ENCODE measurements at places on chromosomes 11 and 22. TPM values are rescaled to one million over a fixed set of nuclear protein-coding genes. Genes with fewer than 3 reads are reported as not detected.

Gene TUBA8
- 16.5 TPM for total RNA-seq

GRCh38 chr22:29201782-29202181 is 3.9 kb upstream of the EMID1 start:
- no peak for DNase-seq

GRCh38 chr11:70454197-70454767 is 56.0 kb downstream of the CTTN start:
- DNase-seq = no peak

Gene CD3D
- not detected for total RNA-seq

DNA sequence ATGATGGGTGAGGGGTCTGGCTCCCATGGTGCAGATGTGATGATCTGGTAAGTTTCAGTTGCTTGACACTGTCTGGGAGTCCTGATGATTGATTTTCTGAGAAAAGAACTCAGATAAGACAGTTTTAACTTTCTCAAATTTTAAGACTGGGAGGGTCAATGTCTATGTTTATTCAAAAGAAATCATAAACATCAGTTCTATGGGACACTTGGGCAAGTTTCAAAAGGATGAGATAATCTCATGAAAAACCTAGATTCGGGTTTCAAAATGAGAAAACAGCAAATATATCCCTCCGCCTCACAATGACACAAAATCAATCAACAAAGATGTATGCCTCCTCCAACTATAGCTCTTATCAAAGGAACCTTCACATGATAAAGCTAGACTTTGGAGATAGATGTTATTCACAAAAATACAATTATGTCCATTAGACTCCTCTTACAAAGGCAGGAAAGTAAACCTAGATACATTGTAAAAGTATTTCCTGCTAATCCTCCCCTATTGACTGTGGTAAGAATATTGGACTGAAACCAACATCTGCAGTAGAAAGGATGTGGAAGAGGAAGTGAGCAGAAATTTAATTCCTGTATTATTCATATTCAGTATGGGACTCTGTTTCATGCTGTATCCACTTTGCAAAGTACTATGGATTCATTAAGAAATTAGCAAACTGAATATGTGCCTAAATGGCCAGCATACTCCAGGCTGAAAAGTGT is 21.6 kb downstream of the SVIP start:
- DNase-seq = no peak

- DNase-seq = peak; percentile 84
Measured at GRCh38 chr11:59263225-59263894, 50.6 kb upstream of the MPEG1 start.

- no peak for DNase-seq
Measured at GRCh38 chr11:66419825-66420224, 1.0 kb upstream of the NPAS4 start.

- DNase-seq = no peak
Measured at GRCh38 chr11:34468209-34468841, 29.6 kb downstream of the CAT start.

DNA sequence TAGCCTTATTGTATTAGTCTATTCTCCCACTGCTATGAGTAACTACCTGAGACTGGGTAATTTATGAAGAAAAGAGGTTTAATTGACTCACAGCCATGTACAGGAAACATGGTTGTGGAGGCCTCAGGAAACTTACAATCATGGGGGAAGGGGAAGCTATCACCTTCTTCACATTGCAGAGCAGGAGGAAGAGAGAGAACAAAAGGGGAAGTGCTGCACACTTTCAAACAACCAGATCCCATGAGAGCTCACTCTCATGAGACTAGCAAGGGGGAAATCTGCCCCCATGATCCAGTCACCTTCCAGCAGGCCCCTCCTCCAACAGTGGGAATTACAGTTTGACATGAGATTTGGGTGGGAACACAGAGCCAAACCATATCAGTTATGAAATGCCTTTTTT is 179.4 kb downstream of the ARHGAP42 start:
- no peak for DNase-seq

DNA sequence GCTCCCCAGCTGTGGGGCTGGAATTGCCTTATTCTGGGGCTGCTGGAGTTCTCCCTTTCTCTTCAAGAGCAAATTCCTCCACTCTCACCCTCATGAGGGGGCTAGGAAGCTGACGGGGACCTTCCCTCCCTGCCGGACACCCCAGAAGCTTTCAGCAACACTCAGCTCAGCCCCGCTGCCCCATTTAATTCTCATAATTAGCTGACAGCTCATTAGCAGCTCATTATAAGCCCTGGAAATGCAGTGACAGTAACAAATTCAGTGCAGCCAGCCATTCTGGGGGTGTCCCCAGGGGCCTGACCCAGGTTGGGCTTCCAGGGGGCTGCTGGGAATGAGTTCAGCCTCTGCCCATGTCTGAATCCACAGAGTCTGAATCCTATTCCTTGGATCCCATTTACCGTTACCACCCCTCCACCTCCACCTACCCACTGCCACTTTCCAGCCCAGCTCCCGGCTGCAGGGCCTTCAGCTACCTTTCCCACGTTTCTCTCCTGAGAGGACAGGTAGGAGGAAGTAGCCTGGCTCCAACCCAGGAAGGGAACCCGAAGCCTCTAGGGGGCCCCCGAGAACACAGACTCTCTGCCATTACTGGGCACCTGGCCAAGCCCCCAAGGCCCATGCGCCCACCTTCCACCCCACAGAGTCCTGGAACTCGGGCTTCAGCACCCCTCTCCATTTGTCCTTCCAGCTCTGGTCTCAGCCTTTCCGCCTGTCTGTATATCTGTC is 101.7 kb upstream of the LMO1 start:
- no peak for DNase-seq

DNA sequence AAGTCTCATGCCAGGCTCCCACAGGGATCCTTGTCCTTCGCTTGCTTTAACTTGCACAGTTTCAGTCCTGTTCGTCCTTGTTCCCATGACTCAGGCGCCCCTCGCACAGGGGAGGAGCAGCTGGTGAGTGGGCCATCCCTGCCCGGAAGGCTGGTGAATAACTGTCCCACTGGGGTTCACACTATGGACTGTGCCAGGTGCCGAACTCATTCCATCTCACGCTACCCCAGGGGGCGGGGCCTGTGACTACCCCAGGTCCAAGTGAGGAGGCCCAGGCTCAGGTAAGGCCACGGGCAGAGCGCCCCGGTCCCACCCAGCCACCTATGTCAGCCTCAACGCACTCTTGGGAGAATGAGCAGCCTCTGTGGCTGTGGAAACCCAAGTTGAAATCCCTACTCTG is 7.2 kb upstream of the CARD10 start:
- no peak for DNase-seq

Gene RBM14
- 30.5 TPM for total RNA-seq

- DNase-seq = no peak
Measured at GRCh38 chr11:117281159-117281558, 10.0 kb upstream of the BACE1-AS start.

GRCh38 chr11:105592035-105592434 is 17.8 kb upstream of the GRIA4 start:
- no peak for DNase-seq

GRCh38 chr11:83815736-83816135 is 529.6 kb upstream of the CCDC90B start:
- DNase-seq = no peak

DNA sequence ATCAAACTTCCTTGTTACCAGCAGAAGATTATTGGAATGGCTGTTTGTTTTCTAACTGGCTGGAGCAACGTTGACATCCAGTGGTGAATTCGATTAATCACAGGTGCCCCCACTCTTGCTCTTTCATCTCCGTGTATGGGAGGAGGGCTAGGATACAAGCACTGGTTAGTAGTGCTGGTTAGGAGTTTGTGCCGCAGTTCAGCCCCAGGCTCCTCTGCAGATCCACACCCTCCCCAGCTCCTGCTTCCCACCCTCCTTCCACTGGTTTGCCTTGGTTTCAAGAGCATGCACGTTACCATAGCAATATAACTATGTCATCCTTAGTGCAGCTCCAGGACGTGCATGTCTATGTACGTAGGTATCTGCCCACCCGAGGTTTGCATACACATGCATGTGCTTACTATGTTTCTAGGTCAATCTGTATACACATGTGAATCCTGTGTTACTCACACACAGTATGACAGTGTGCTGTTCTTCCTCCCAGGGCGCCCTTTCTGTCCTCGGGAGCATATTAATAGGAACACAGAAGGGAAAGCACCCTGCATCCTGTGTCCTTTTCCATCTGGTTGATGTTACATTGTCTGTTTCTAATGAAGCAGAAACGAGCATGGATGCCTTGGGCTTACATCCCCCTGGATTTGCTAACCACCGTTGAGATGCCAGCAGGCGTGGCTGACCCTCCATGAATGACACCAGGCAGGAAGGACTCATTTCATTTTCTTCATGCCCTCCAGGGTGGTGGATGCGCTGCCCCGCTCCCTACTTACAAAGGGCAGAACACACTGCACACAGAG is 539.3 kb downstream of the OPCML start:
- peak; percentile 74 for DNase-seq

Gene BTG4
- not detected for total RNA-seq

GRCh38 chr11:92384358-92384757 is 159.7 kb downstream of the FAT3 start:
- DNase-seq = no peak

DNA sequence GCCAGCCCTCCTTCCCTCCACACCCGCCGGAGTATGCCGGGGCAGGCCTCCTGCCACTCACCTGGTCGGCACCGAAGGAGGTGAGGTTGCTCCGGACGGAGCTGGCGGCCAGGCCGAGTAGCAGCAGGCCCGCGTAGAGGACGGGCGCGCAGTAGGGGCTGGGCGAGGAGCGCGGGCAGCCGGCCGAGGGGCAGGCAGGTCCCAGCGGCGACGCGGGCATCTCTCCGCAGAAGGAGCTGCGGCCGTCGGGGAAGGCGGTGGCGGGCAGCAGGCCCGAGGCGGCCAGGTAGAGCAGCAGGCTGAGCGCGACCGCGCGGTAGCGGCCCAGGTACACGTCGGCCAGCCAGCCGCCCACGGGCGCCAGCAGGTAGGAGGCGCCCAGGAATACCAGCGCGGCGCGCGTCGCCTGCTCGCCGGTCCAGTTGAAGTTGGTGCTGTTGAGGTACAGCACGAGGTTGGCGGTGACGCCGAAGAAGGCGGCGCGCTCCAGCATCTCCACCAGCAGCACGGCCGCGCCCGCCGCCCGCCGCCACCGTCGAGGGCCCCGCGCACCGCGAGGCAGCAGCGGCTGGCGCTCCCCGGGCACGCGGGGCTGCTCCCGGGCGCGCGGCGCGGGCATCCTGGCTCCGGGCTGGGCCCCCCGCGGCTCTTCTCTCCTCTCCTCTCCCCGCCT is 907 bp downstream of the SLC15A3 start:
- DNase-seq = no peak

Gene MS4A6E
- not detected for total RNA-seq

- DNase-seq = no peak
Measured at GRCh38 chr11:80596291-80596810, 1155.5 kb upstream of the TENM4 start.

DNA sequence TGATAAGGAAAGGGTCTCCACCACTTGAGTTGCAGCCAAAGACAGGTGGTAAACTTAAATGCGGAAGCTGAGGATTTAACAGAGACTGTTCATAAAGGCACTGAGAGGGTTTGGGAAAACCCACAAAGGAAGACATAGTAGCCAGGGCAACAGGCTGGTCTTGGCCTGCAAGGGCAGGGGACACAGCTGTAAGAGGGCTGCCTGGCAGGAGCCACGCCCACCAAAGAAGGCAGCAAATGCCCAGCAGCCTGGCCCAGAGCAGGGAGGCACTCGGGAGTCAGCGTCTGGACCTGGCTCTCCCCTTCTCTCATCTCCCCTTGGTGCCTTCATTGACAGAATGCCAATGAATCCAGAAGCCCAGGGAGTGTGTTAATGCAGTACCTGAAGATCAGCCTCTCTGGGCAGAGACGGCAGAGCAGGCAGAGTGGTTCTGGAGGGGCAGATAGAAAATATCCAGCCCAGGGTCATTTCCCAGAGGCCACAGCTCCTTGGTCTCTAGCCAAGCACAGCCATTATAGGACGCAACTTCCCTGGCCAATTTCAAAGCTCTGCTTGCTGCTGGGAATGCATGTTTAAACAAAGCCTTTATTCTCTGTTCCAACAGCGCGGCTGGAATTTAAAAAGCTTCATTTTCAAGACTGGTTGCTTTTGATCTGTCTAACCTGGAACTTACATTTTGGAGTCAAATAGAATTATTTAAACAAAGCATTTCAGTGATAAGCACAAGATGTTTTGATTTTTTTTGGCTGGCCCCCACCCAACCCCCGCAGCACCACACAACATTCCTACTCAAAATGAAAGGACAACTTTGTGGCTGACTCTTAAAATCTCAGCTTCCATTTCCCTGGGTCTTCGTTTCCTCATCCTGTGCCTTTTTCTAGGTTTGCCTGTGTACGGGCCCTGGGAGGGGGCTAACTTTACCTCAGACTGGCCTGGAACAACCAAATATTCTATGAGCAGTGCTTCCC is 125.6 kb upstream of the LMO1 start:
- no peak for DNase-seq

DNA sequence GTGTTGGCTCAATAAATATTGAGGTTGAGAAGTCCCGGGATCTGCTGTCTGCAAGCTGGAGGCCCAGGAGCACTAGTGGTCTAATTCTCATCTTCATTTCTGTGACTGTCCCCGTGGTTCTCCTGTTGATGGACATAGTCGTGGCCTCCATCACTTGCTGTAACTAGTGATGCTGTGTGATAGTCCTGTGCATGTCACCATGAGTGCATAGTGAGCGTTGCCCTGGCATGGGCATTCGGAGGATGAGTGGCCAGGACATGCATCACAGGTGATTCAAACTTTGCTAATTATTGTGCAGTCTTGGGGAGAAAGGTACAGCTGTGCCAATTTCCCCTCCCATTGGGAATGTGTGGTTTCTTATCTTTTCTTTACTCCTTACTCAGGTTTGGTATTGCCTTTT is 902.2 kb downstream of the BRD1 start:
- DNase-seq = peak; percentile 77

DNA sequence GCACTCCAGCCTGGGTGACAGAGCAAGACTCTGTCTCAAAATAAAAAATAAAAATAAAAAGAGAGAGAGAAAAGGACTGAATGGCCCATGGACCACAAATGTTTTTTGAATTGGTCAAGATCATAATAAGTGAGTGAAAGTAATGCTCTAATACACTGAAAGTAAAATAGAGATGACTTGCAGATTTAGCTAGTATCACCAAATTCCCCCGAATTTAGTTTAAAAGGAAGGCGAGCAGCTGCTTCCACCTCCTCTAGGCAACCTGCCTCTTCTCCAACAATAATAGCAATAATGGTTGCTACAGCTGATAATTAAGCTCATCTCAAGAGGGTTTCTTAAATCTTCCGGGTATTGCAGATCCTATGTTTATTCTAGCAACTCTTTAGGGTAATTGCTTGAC is 36.8 kb downstream of the CELF1 start:
- no peak for DNase-seq

DNA sequence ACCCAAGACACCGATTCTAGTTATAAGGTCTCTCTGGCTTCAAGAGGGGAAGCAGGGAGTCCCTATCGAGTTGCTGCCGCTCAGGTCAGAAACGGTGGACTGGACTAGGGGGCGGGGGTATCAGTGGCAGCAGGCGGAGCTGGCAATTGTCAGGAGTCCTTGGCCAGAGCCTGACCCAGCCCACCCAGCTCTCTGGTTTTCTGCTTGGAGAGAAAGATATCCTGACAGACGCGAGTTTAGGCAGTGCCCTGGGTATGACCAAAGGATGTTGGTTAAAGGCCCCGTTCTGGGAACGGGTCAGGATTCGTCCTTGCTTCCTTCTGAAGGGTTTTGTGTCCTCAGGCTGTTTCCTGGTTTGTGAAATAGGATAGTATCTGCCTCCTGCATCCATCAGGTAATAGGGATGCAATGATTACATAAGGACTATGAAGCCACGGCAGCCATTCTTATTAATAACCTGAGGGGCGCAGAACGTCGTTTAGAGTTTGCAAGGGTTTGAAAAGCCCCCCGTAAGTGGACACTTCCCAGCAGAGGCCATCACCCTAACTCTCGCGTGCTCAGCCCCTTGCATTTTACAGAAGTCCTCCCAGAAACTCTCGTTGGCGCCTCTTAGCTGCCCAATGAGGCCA is 700 bp upstream of the DEPDC5 start:
- no peak for DNase-seq

Measured in esophagus muscularis mucosa (tissue), 4 donors.